ENCODE measurements at places on chromosomes 6 and 20.

GRCh38 chr20:45359406-45360148, 3.4 kb upstream of the SYS1 start:
- DNase-seq, result no peak

DNA sequence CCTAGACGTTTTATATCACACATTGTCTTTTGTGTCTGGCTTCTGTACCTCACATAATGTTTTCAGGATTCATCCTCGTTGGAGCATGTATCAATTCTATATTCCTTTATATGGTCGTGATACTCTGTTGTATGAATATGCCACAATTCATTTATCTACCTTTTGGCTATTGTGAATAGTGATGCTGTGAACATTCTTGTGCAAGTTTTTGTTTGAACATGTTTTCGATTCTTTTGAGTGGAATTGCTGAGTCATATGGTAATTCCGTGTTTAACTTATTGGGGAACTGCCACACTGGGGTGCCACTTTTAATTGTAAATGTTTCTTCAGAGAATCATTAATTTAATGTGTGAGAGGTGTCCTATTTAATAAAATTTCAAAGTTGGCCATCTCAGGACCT, 101.2 kb downstream of the SLC35B3 start:
- no peak for DNase-seq

DNA sequence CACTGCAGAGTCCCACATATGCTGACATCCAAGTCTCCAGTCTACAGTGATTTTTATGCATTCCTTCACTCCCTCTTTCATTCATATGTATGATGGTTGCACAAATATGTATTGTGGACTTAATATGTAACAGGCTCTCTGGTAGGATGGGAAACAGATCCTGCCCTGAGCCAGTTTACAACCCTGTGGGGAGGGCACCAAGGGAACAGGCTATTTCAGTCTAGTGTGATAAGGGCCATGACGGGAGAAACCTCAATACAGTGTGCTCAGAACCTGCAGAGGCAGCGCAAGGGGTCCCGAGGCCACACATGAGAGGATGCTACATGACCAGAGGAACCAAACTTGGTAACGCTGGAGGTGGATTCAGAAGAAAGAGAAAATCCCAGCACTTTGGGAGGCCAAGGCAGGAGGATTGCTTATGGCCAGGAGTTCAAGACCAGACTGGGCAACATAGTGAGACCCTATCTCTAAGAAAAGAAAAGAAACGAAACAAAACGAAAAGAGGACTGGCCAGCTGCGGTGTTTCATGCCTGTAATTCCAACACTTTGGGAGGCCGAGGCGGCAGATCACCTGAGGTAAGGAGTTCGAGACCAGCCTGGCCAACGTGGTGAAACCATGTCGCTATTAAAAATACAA, 249.8 kb upstream of the JARID2 start:
- no peak for DNase-seq

GRCh38 chr20:57596358-57596757, 23.9 kb downstream of the ZBP1 start:
- no peak for DNase-seq

GRCh38 chr6:122400462-122401089, 1.1 kb downstream of the HSF2 start:
- no peak for DNase-seq

DNA sequence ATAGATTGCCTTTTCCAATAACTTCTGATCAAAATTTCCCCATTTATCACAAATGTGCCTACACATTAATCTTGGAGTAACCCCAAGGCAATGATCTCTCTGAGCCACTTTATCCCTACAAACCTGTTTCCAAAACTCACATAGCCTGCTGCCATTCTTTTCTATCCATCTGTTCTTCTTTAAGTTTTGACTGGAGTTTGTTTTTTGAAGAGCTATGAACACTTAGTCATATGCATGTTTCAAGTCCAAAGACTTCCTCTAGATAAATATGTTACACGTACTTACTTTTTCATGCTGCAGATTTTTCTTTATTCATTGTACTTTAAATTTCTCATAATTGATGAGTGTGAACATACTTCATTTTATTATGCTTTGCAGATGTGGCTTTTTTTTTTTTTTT, 488.9 kb upstream of the CITED2 start:
- DNase-seq, result no peak

GRCh38 chr6:16305246-16305725, 66.9 kb downstream of the GMPR start:
- DNase-seq, result no peak

- no peak for DNase-seq
Measured at GRCh38 chr6:170182093-170182780, 108.6 kb downstream of the DLL1 start.

DNA sequence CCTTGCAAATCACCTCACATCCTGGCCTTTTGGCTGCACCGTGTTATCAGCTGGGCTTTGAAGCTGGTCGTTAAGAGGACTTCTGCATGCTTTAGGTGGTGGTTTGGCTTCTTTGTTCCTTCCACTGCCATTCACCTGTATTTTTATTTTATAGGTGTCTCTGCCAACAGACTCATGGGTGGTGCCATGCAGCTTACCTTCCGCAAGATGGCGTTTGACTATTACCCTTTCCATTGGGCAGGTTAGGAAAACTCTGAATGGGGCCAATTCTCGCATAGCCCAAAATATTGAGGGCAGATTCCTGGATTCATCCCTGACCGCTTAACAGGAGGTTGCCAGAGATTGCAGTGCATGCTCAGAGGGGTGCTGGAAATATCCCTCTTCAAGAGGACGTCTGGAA, 32.4 kb downstream of the TAF11 start:
- no peak for DNase-seq

DNA sequence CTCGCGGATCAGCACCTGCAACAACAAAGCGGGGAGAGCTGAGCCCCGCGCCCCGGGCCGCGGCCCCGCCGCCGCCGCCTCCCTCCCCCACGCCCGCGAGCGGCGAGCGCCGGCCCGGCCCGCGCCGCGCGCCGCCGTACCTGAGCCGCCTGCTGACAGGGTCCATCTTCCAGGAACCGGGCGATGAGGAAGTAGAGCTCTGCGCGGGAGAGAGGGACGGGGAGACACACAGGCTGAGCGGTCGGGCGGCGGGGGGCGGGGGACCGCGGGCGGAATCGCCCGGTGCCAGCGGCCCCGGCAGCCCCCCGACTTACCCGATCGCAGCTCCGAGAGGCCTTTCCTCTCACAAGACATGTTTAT, 359 bp downstream of the PHIP start:
- DNase-seq, result no peak

DNA sequence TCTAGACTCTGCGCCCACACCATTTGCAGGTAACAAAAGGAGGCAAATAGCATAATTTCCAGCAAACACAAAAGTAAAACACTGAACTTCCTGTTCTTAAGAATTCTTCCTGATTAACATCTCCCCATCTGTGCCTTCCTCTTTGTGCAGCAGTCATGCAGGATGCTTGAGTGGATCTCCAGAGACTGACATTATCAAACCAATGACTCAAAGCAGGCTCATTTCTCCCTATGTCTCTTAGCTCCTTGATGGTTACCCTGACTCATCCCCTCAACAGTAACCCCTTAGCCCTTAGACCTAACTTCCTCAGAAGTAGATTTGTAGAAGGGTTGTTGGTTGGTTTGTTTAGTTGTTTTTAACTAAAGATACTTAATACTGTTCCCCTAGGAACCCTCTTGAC, 137.0 kb upstream of the RIN2 start:
- no peak for DNase-seq

- DNase-seq, result no peak
Measured at GRCh38 chr6:170124836-170125235, 166.0 kb downstream of the DLL1 start.

DNA sequence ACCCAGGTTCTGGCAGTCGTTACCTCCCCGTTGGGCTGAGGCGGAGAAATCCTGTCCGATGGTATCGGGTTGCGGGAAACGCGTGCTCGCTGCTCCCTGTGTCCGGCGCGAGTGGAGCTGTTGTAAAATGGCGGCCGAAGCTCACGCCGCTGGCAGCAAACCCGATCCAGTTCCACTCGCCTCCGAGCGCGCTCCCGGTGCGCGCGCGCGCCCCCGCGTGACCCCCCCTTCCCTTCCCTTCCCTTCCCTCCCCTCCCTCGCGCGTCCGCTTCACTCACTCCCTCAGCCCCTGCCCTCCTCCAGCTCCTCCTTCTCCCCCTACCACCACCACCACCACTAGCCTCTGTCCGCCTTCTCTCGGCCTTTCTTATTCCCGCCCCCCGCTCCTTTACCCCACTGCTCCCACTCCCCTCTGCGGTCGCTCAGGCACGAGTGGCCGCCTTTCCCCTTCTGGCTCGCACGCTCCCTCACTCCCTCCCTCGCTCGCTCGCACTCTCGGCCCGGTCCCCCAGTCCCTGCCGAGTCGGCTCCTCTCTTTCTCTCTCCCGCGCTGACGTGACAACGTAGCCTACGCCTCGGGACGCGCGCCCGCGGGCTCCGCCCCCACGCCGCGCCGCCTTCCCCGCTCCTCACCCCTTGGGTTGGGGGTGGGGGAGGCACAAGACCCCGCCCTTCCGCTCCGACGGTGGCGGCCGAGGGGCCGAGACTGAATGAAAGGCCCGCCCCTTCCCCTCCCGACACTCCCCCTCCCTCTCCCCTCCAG, at the start of gene SYNCRIP:
TSS of gene SYNCRIP (minus strand) at position 113 of the 763 bp plus-strand sequence. CDS start 1,447 bp downstream, outside the sequence.
- peak; percentile 98 for DNase-seq

- DNase-seq, result no peak
Measured at GRCh38 chr20:48704761-48705160, 123.0 kb downstream of the PREX1 start.

GRCh38 chr20:16801919-16802651, 53.9 kb downstream of the OTOR start:
- DNase-seq, result peak; percentile 66

DNA sequence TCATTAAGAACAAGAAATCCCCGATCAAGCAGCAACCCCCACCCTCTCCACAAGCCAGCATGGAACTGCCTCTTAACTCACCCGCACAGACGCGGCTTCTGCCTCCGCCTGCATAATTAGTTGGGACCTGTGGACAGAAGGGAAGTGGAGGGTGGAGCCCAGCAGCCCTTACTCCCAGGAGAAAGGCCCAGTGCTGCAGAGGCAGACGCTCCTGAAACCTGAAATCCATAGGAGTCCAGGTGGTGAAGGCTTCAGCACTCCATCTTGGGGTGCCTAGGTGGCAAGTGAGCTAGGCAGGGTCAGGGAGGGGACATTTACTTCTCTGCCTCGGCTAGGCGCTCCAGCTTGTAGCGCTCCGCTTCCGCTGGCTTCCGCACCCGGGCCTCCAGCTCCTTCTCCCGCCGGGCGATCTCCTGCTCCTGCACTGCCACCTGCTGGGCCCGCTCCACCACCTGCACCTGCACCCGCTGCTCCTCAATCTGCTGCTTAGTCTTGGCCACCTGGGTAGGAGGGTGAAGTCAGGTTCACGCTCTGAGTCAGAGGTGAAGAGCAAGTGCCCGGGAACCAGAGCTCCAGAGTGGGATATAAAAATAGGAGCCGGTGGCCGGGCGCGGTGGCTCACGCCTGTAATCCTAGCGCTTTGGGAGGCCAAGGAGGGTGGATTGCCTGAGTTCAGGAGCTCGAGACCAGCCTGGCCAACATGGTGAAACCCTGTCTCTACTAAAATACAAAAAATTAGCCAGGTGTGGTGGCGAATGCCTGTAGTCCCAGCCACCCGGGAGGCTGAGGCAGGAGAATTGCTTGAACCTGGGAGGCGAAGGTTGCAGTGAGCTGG, 10.7 kb downstream of the TUBB start:
- DNase-seq, result no peak

DNA sequence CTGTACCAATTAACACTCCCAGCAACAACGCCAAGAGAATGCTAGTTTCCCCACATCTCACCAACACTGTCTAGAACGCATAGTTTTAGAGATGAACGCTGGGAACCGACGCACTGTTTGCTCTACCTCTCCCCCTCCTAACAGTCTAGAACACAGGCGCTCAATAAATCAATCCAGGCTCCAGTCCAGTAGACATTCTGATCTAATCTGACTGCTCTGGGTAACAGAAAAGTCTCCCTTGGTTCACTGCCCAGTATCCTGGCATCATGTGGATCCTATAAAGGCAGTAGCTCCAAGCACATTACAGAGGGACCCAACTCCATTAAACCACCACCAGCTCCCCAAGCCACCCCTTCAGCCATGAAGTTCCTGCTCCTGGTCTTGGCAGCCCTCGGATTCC, at the start of gene DEFB132:
TSS of gene DEFB132 (plus strand) at position 306 of the 400 bp plus-strand sequence. CDS start at position 361, 55 bp downstream.
- no peak for DNase-seq

GRCh38 chr20:19701429-19701828, 56.6 kb upstream of the RIN2 start:
- no peak for DNase-seq

DNA sequence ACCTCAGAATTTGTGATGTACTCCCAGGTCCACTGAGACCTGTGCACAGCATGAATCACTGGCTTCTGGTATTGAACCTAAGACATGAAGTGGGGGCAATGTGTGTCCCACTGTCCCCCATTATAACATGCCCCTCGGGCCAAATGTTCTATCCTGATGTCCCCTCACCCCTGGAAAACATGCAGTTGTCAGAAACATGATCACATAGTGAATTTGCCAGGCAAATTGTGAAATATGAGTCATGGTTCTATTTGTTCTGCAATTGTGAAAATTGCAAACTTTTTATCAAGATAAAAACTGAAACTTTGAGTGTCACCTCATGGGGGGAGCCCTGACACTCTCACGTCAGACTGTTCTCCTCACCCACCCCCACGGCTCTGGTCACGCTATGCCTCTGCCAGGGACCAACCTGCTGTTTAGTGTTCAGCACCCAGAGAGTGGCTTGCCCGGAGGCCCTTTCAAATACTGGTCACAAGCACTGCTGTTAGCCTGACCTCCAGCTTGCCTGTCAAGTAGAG, 305.3 kb downstream of the CLIC5 start:
- no peak for DNase-seq

GRCh38 chr6:27161946-27162603, 85.4 kb upstream of the PRSS16 start:
- no peak for DNase-seq

GRCh38 chr20:63091901-63092659, 85.3 kb upstream of the BHLHE23 start:
- DNase-seq, result no peak

DNA sequence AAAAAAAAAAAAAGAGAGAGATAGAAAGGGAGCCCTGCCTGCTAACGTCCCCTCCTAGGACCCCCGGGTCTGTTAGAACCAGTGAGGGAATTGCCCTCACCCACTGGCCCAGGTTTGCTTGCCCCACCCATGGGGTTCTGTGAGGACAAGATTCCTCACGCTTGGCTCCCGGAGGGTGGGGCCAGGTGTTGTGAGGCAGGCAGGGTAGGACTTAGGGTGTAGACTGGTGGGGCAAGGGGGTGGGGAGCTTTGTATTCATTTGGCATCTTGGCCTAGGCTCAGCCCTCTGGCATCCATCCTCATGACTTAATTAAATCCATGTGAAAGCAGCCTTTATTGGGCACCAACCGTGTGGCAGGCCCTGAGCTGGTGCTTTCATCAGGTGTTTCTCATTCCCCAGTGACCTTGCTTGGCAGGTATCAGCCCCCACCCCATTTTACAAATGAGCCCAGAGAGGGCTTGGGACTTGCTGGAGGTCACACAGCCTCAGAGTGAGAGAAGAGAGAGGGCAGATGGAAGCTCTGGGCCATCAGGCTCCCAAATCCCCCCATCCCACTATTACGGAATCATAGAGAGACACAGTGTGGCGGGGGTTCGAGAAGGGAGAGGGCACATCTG, 19.0 kb downstream of the RAB44 start:
- DNase-seq, result no peak

Measured in neuronal stem cell (in vitro differentiated cells).